ENCODE measurements at places on chromosomes 3 and 15.

DNA sequence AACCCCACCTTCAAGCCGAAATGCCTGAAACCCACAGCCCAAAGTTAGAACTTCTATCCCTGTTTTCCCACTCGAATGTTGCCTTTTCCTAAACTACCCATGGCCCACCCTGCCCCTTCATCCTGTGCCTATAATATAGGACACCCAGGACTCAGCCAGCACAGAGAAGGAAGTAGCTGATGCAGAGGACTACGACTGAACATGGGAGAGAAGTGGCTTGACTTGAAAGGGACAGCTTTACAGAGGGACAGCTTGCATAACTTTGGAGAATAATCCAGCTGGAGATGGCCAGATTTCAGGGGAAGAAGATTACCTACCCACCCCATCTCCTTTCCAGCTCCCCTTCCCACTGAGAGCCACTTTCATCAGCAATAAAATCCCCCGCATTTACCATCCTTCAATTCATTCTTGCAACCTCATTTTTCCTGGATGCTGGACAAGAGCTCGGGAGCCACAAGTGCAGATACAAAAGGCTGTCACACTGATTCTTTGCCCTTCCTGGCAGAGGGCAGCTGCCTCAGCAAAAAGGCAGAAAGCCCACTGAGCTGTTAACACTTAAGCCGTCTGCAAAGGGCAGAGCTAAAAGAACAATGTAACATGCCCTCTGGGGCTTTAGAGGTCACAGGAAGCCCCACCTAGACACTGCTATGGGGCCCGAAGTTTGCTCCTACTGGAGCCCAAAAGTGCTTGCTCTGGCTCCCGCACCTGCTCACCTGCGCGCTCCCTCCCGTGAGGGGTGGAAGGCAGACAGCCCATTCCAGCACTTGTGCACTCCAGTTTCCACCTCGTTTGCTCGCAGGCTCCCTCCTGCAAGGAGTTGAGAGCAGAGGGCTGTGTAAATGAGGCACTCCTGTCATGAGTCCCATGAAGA is 224.0 kb downstream of the TBC1D5 start:
- no peak for DNase-seq

GRCh38 chr15:58203537-58203936 is 65.4 kb downstream of the AQP9 start:
- DNase-seq = no peak

GRCh38 chr15:85582131-85583079 is 202.0 kb downstream of the AKAP13 start:
- peak; percentile 66 for DNase-seq

GRCh38 chr15:67724691-67725375 is 100.5 kb upstream of the SKOR1 start:
- no peak for DNase-seq

DNA sequence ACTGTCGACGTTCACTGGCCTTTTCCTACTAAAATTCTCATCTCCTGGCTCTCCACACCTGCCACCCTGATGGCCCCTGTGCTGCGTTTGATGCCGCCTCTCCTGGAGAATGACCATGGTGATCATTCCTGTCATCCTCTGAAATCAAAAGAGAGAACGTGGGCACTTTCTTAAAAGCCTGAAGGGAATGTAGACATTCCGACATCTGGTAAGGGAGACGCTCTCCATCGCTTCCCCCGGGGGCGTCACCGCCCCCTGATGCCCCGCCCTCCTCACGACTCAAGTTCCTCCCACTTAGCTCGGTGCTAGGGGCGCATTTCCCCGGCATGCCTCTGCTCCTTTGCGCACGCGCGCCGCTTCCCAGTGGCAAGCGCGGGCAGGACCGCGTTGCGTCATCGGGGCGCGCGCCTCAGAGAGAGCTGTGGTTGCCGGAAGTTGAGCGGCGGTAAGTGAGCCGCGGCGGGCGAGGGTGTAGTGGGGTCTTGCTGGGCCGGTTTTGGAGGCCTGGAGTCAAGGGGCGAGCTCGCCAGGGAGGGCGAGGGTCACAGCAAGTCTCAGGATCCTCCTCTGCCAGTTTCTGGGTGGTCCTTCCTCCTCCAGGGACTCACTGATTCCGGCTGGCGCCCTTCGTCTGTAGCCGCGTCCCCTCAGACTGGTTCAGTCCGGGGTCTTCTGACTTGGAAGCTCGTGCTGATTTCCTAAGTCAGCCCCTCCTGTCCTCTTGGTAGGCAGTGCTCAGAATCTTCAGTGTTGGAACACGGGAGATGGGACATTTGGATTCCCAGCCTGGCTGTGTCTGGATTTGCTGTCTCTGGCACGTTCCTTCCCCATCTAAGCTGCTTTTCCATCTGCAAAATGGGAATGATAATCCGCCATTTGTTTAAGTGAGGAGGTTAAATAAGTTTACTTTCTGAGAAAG is at the start of gene ATG7:
TSS of gene ATG7 (plus strand) at position 412 of the 919 bp plus-strand sequence. CDS start 26,299 bp downstream, outside the sequence.
- peak; percentile 97 for DNase-seq

DNA sequence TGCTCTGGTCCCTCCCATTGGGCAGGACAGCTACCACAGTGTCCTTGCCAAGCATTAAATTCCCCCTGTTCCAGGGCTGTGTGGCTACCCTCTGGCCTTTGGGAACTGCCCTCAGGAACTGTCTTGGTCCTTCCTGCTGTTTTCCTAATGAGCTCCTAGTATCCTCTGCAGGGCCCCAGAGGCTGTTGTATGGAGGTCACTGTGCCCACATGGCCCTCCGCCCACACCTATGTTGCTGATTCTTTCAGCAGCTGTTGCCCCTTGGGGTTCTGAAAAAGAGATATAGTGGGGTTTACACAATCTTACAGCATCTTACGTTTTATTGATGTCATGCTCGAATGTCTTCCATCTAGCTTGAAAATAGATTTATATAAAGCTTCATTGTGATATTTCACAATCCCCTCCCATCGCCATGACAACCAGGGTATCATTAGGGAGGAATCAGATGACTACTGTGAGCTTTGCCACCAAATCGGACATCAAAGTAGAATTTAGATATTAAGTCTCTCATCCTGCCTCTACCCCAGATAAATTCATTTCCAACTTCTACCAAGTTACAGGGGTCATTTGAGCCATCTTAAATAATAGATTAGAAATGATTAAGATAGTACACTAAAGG is 97.1 kb upstream of the NR2E3 start:
- DNase-seq = no peak

DNA sequence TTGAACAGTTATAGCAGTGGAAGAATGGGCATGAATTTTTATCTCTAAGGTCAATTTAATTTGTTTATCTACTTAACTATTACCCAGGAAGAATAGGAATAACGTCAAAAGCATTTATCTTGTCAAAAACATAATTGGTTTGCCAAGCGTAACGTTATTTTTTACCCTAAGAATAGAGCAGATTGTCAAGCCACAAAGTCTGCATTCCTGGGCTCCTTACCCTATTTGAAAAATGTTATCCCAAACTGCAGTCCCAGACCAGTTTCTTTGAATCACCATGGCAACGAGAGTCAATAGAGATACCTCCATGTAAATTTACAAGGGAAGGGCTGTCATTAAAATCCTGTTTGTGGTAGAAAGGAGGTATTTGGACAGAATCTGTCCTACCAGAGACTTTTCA is 61.1 kb downstream of the CPNE4 start:
- no peak for DNase-seq

- DNase-seq = peak; percentile 82
Observed at GRCh38 chr15:68817304-68818065, 3.2 kb downstream of the ANP32A start.

- no peak for DNase-seq
Observed at GRCh38 chr15:75542386-75542797, 36.7 kb downstream of the PTPN9 start.

DNA sequence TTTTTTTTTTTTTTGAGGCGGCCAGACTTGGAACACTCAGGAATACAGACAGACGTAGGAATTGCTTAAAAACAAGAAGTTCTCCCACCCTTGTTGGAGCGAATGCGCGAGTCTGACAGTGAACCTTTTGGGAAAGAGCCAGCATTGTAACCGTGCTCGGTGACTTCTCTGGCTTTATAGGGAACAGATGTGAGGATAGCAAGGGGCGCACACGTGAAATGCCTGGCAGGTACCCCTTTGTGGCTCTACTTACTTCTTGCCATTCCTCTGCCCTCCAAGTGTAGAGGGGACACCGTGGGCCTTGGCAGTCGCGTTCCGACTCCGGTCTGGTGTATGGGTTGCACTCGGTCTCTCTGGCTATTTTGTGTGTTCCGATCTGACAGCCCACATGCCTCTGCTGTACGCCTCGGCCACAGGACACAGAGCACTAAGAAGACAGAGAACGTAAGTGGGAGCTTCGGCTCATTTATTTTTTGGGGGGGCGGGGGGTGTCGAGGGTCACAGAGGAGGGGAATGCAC is 126.4 kb downstream of the ADAMTS9 start:
- no peak for DNase-seq

DNA sequence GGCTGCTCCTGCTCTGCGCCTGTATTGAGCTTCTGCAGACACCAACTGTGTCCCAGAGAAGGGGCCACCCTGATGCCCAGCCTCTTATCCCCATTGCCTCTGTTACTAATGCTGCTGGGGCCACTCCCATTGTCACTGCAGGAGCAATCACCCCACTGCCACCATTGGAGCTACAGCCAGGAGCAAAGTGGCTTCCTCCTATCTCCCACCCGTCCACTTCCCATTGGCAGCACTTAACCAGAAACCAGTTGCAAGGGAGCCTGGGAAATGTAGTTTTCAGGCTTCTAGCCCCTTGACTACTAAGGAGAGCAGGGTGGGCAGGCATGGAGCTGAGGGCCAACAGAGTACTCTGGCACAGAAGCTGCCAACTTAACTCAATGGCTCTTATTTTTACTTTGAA is 55.9 kb upstream of the KLF13 start:
- peak; percentile 14 for DNase-seq

GRCh38 chr15:78671626-78672211 is 30.7 kb upstream of the CHRNB4 start:
- DNase-seq = no peak

GRCh38 chr3:98807561-98807960 is 44.4 kb downstream of the ST3GAL6 start:
- no peak for DNase-seq

DNA sequence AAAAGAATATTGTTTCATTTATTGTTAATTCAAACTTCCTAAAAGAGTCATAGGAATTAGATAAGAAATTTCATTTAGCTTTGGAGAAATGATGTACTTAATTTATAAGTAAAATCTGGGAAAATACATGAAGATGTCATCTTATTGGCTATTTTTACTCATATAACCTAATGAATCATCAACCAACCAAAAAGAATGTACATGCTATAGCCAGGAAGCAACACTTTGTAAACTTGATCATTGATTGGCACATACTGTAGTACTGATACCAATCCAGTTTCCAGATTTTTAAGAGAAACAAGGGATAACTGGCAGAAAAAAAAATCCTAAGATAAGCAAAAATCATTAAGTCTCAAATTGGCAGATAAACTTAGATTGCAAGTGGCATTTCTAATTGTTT is 207.9 kb upstream of the CDIN1 start:
- DNase-seq = no peak

GRCh38 chr3:177220136-177220974 is 23.1 kb upstream of the TBL1XR1 start:
- no peak for DNase-seq

GRCh38 chr3:137148917-137149316 is 191.1 kb downstream of the IL20RB start:
- DNase-seq = no peak

GRCh38 chr3:43399034-43399433 is 112.7 kb downstream of the SNRK start:
- DNase-seq = no peak

- DNase-seq = no peak
Observed at GRCh38 chr3:127233371-127233770, 40.4 kb downstream of the PRR23E start.

GRCh38 chr3:187941135-187941847 is 196.0 kb upstream of the BCL6 start:
- DNase-seq = no peak

DNA sequence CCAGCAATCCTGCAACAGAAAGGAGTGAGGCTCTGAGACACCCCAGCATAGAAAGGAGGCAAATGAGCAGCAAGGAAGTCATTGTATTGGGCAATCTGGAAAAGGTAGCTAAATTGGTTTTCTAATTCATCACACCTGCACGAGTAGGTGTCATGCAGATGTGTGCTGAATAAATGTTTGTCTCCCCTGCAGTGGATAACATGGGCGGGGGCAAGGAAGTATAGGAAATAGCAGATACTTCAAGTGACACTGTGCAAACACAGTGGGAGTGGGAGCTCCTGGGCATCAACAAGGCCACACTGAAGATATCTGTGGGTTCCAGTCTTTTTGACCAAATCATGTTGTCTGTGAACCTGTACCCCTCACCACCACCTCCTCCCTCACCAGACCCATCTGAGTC is 14.4 kb upstream of the HTR3E start:
- DNase-seq = no peak

DNA sequence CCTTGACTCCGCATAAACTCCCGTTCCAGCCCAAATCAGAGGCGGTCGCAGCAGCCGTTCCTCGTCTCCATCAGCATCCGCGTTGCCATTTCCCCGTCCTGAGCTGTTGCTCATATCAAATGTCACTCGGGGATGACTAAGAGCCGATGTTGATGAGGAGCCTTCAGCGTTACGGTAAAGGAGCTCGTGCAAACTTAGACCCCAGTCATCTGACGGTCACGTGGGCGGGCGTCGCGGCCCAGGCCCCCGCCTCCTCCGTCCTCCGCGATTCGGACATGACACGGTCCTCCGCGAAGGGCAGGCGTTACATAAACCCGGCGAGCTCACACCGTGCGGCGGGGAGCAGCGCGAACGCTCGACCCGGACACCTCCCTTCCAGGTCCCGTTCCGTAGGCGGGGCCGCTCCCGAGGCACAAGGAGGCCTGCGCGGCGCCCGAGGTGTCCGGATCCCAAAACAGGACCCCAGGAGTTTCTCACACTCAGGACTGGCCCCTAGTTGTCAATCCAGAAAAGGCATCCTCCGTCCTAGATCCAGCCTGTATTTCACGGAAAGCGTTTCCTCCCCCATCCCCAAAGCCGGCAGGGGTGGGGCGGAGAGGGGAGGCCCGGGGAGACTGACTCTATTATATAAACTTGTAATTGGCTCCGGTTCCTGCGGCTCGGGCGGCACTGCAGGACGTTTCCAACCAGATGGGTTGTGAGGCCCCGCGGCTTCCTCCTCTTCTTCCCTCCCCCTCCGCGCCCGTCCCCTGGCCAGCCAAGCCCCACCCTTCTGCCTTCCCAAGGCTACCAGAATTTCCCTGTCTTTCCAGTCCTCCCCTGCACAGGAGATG is 100.0 kb upstream of the IGF1R start:
- peak; percentile 65 for DNase-seq

DNA sequence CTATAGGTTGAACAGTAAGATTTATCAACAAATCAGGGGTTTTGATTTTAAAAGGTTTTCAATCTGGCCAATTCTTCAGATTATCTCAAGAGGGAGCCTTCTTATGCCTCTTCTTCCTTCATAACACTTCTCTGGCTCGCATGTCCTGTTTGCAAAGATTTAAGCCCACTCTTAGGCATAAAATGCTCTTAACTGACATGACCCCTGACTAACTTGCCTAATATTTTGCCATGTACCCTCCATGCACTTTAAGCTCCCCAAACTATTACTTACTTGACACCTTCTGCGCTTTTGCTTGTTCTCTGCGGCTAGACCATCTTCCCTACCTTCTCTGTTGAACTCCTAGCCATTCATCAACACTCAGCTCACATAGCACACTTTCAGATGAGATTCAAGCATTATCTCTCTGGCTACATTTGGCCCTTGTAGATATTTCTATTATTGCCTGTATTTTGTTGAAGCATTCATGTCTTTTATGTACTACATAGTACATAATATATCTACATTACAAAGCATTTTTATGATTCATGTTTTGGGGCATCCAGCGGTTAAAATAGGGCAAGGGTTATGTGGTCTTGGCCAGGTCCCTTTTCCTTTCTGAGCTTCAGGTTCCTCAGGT is 1.0 kb upstream of the ARIH1 start:
- no peak for DNase-seq

- DNase-seq = no peak
Observed at GRCh38 chr3:78919021-78919755, 848.6 kb downstream of the ROBO1 start.

Measured in activated T-cell treated with anti-CD3 and anti-CD28 coated beads, Interleukin-2, amount 50 U/mL, for 48 hours (primary cell).